ENCODE measurements at places on chromosomes 12 and 14. TPM values are rescaled to one million over a fixed set of nuclear protein-coding genes. Genes with fewer than 3 reads are reported as not detected.
A peak's percentile ranks its signal among the peaks of the same experiment; 100 is the strongest.

- peak; percentile 32 for DNase-seq
These were observed 966 bp downstream of the SINHCAF start for GRCh38 chr12:31324845-31325523.

GRCh38 chr12:96335270-96335669 lies 65.0 kb downstream of the CDK17 start:
- DNase-seq = no peak

GRCh38 chr14:65042296-65042695 lies 55.6 kb downstream of the FNTB start:
- no peak for DNase-seq

Gene OR6C70
- total RNA-seq = not detected

Gene C12orf60
- total RNA-seq = 1.8 TPM

Gene KLHDC1
- total RNA-seq = 1.6 TPM

Data from endothelial cell (in vitro differentiated cells).